ENCODE measurements at places on chromosomes 16 and 17.

DNA sequence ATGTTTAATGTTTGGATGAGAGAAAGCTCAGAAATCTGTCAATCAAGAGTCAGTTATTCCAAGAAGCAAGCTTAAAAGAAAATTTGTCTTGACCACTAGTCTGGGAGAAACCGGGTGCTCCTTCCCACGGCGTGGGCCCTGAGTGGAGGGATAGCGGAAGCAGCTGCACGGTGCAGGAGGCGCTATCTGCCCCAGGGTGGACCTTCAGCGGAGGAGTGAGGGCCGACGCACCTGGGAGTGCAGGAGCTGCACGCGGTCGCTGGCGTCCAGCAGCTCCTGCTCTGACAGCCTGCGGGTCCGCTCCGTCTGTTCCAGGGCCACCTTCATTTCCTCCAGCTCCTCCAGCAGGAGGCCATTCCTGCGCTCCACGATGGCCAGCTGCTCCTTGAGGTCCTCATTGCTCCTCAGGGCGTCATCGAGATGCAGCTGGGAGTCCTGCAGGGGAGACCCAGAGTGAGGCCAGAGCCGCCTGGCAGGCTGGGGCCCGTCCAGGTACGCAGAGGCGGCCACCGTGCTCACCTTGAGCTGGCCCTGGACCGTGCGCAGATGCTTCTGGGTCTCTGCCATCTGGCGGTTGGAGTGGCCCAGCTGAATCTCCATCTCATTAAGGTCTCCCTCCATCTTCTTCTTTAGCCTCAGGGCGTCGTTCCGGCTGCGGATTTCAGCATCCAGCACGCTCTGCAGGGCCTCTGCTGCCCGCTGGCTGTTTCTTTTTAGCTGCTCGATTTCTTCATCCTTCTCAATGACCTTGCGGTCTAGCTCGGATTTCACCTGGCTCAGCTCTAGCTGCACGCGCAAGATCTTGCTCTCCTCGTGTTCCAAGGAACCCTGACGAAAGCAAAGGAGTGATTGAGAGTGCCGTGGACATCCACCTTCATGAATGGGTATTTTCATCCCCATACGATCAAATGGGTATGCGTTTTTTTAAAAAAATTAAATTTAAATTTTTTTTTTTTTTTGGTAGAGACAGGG is 63.5 kb downstream of the MYH13 start:
- DNase-seq: no peak

- DNase-seq: no peak
Observed at GRCh38 chr16:66752379-66752778, 970 bp upstream of the DYNC1LI2 start.

GRCh38 chr16:15775663-15776304 is 81.0 kb downstream of the MYH11 start:
- no peak for DNase-seq

- DNase-seq: peak; percentile 55
Observed at GRCh38 chr17:63998721-63999679, 849 bp downstream of the PRR29 start.

DNA sequence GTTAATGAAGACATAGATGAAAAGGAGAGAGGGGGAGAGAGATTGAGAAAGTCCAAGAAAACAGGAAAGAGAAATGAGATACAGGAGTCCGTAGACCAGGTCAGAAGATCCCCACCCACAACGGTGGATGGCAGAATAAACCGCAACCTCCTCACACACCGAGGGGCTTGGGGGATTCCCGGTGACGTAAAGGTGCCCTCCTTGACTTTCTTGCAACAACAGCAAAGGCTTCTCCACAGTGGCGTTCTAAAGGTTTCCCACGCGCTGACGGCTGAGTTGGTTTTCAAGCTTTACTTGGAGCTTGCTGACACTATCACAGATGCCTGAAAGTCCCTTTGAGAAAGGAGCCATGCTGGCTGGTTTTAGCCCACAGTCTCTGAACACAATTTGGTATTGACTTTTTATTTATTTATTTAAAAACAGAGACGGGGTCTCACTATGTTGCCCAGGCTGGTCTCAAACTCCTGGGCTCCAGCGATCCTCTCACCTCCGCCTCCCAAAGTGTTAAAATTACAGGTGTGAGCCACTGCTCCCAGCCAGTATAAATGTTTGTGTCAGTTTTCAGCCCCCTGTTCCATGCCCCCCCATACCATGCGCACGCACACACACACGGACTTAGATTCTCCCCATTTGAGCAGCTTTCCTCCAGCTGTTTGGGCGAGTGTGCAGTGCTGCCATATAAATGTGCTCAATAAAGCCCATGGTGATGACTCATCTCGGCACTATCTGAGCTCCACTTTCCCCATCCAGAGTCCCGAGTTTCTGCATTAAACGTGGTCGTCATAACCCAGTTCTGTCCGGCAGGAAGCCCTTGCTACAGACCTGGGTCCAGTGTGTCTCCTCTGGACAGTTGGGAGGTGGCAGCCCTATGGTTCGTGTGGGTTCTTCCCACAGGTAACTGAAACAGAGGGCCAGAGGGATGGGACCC is 33.0 kb upstream of the SEC14L1 start:
- DNase-seq: peak; percentile 93

DNA sequence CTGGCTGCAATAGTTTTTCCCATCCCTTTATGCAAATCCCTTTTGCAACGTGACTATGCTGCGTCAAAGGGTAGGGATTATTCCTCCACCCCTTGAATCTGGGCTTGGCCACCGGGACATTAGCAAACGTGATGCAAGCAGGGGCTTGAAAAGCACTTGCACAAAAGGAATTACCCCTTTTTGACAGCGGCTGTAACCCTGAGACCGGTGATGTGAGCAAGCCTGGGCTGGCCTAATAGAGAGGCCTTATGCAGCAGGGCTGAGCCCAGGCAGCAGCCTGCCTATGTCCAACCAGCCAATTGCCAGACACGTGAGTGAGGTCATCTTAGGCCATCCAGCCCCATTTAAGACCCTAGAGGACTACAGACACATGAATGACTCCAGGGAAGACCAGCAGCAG is 30.4 kb upstream of the PAFAH1B1 start:
- DNase-seq: no peak

- DNase-seq: no peak
Observed at GRCh38 chr17:36610474-36610873, 9.1 kb downstream of the MRM1 start.

DNA sequence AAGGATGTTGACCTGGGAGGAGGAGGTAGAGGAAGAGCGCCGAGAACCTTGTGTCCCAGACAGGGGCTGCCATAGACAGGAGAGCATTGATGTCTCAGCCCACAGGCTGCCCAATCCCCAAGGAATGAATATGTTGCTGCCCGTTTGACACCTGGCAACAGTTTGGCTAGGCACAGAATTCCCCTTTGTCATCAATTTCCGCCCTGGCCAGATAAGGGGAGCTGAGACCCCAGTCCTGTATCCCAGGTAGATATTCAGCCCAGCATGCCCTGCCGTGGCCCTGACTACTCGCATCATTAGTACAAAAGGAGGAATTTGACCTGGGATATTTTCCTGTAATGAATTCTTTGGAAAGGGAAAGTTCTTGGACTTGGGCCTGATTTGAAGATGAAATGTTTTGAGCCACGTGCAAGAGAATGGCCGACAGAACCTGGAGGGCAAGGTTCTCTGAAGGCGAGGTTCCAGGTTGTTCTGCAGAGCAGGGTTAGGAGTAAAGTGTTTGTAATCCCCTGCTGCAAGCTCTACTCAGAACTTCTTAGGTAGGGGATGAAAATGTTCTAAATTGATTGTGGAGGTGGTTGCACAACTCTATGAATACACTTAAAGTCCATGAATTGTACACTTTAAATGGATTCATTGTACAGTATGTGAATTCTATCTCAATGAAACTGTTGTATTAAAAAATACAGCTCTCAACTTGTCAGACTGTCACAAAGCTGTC is 108.8 kb downstream of the SOCS1 start:
- no peak for DNase-seq

DNA sequence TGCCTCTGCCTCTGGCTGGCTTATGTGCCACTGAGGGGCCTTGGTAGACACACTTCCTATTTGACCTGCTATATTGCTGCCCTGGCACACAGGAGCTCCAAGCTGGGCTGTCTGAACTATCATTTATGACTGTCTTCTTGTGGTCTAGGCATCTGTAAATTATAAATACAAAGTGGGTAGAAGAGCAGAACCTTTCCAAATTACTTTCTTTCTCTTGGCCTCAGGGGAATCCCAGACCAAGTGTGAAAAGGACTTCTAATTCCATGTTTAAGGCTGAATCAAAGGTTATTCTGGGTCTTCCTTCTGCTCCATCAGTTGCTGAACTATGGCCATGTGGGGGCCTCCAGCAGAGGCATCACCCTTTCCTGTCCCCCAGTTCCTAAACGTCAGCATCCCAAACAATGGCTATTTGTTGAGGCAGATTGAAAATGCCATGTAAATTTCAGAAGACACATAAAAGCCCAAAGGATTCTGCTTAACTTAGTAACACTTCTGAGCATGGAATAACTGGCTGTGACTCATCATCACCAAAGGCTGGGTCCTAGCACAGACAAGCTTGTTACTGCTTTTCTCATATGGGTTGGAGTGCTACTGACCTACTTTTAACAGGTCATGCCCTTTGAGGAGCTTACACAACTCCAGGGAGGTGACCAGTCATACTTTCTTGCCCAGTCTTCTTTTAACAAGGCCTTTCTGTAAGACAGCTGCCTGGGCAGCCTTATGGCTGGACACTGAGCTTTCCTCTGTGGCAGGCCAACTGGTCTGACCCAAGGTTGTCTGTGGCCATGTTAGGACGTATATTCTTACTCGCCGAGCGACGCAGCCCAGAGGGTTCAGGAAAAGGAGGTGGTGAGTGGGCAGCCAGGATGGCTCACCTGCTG is 154.8 kb downstream of the VPS53 start:
- no peak for DNase-seq

GRCh38 chr16:79050063-79050462 is 550.5 kb downstream of the MAF start:
- no peak for DNase-seq

- peak; percentile 91 for DNase-seq
Observed at GRCh38 chr16:28317040-28317880, 24.9 kb downstream of the SBK1 start.

GRCh38 chr16:28585674-28586073 is 11.2 kb downstream of the SULT1A2 start:
- DNase-seq: no peak

- no peak for DNase-seq
Observed at GRCh38 chr16:86992587-86992986, 324.6 kb downstream of the C16orf95 start.

GRCh38 chr17:82092995-82093751 is 4.9 kb downstream of the FASN start:
- DNase-seq: no peak

GRCh38 chr17:35936063-35936462 is 5.5 kb upstream of the RDM1 start:
- no peak for DNase-seq

DNA sequence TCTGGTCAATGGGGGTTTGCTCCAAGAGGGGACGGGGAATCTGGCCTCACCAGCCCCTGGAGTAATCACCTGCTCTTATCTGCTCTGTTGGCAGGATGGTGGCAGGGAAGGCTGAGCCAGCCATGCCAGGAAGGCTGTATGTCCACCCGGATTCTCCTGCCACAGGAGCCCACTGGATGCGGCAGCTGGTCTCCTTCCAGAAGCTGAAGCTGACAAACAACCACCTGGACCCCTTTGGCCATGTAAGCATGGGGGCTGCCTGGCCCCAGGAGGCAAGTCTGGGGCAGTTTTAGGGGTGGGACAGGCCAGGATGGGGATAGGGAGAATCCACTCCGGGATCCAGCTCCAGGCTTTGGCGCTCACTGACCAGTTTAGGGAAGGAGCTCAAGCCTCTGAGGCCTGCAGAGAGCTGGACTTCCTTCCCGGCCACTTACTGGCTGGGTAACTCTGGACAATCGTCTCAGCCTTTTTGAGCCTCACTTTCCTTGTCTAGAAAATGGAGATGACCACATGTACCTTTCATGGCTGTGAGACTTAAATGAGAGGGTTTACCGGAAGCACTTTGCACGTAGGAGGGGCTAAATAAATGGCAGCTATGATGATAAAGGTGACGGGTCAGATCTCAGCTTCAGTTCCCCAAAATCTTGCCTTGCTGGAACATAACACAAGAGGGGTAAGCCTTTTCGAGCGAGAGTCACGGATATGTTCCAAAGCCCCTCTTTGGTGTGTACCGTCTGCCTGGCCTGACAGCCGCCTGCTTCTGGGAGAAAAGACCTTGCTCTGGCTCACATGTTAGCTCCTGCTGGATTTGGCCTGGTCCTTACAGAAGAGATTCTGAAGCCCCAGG is 15.4 kb downstream of the TBX4 start:
- DNase-seq: no peak

DNA sequence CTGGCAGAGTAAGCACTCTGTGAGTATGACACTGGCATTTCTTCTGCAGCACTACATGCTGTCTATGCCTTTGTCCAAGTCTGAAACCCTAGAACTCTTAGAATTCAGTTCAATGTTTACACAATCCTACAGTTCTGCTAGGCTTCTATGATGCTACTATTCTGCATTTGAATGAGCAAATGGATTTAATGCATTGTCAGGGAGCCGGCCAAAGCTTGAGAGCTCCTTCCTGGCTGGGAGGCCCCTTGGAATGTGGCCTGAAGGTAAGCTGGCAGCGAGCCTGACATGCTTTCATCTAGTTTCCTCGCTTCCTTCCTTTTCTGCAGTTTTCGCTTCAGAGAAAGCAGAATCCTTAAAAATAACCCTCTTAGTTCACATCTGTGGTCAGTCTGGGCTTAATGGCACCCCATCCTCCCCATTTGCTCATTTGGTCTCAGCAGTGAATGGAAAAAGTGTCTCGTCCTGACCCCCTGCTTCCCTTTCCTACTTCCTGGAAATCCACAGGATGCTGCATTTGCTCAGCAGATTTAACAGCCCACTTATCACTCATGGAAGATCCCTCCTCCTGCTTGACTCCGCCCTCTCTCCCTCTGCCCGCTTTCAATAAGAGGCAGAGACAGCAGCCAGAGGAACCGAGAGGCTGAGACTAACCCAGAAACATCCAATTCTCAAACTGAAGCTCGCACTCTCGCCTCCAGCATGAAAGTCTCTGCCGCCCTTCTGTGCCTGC is at the start of gene CCL2:
CCL2 (plus strand) TSS at position 635 of the 730 bp plus-strand sequence; CDS start at position 700, 65 bp downstream.
- no peak for DNase-seq

DNA sequence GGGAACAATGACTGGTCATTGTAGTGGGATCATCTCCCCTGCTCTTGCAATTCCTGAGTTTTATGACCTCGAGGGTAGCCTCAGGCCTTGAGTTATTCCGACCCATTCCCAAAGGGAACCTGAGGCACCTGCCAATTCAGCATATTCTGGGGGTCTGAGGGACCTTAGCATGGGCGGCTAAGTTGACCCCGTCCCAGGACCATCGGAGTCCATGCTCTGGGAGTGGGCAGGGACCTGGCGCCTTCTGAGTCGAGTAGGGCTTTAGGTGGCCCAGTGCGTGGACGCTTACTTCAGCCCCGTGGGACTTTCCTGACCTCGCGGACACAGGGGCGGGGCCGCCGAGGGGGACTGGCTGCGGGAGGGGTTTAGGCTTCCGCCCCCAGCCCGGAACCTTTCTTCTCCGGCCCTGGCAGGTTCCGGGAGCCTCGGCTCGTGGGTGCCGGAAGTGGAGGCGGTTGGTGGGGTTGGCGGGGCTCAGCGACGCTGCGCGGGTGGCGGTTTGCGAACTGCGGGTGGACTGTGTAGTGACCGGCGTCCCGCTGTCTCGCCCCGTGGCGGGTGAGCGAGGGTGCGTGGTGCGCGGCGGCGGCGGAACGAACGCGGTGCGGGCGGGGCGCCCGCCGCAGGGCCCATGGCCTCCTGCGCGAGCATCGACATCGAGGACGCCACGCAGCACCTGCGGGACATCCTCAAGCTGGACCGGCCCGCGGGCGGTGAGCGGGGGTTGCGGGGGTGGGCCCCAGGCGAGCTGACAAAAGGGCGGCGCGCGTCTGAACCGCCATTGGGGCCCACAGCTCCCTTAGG is at the start of gene EDC4:
EDC4 (plus strand) TSS at position 422 of the 804 bp plus-strand sequence; CDS start at position 632, 210 bp downstream.
- peak; percentile 89 for DNase-seq

- no peak for DNase-seq
Observed at GRCh38 chr16:4184038-4184702, 57.7 kb downstream of the SRL start.

- DNase-seq: no peak
Observed at GRCh38 chr16:85412911-85413520, 200.1 kb upstream of the GSE1 start.

All from activated CD8-positive, alpha-beta T cell treated with anti-CD3 and anti-CD28 coated beads for 36 hours (primary cell).